ENCODE measurements at places on chromosomes 2 and 18.

DNA sequence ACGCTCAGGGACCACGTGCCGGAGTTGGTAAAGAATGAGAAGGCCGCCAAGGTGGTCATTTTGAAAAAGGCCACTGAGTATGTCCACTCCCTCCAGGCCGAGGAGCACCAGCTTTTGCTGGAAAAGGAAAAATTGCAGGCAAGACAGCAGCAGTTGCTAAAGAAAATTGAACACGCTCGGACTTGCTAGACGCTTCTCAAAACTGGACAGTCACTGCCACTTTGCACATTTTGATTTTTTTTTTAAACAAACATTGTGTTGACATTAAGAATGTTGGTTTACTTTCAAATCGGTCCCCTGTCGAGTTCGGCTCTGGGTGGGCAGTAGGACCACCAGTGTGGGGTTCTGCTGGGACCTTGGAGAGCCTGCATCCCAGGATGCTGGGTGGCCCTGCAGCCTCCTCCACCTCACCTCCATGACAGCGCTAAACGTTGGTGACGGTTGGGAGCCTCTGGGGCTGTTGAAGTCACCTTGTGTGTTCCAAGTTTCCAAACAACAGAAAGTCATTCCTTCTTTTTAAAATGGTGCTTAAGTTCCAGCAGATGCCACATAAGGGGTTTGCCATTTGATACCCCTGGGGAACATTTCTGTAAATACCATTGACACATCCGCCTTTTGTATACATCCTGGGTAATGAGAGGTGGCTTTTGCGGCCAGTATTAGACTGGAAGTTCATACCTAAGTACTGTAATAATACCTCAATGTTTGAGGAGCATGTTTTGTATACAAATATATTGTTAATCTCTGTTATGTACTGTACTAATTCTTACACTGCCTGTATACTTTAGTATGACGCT, 5.8 kb downstream of the MYCN start:
- no peak for DNase-seq

GRCh38 chr18:13112982-13113381, 105.6 kb upstream of the LDLRAD4 start:
- DNase-seq, result no peak

GRCh38 chr18:21163647-21164547, 52.3 kb upstream of the ROCK1 start:
- no peak for DNase-seq

DNA sequence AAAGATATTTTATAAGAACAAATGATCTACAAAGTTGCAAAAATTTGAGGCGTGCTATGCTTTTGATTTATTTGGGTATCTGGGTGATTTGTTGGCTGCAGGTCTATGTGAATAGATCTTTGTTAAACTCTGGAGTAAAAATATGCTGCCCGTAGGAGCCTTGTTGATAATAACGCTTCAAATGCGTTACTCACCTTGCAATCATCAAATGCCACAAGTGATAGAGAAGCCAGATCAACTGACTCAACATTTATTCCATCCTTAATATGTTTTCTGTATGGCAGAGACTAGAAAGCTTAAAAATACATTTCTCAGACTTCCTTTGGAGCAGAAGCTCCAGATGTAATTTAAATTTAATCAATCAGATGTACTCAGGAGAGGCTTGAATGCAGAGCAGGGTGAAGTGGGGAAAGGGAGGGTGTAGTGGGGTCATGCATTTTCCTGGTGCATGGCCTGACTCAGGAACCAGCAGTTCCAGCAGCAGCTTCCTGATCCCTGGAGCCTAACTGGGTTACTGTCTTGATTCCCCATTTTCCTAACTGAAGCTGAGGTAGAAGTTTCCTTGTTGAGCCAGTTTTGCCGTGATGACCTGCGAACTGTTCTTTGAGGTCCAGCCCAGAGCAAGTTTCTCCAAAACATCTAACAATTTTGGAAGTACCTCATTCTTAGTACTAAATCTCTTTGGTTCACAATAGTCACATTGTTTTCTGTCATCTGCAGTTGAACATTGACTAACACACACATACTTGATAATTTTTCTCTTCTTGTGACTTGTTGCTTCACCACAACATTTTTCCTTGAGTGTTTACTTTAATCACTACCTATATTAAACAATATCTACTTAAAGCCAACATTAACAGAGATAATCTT, 284.7 kb upstream of the CWC22 start:
- DNase-seq, result no peak

DNA sequence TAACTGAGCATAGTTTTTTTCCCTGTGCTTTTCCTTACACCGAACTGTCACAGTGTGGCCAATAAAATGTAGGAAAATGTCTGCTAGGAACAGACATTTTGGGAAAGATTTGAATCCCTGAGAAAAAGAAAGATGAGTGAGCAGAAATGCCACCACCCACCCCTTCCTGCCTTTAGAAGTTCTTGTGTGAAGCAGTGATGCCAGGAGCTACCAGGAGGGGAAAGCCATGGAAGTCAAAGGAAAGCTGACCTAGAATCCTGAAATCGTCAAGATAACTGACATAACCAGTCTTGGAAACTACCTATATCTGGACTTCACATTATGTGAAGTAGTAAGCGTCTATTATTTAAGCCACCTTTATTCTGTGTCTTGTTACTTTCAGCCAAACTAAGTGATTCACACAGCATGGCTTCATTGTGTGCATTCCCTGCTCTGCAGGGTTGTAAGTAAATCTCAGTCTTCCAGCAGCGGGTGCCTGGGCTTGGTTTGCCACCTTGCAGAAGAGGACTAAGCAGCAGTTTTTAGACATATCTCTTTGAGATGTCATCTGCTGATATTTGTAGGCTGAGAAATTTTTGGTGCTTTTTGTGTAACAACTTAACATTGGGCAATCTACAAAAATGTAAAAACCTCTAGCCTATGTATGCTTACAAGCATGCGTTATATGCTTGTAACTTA, 11.2 kb upstream of the SPRED2 start:
- DNase-seq, result no peak

- no peak for DNase-seq
These were observed 34.5 kb upstream of the NABP1 start for GRCh38 chr2:191643429-191643828.

Data from GM13976 (cell line).